Caco-2 (cell line): ENCODE measurements at places on chromosomes 4 and X.

- DNase-seq = no peak
Measured at GRCh38 chrX:136122207-136122606, 25.1 kb upstream of the FHL1 start.

GRCh38 chrX:12363216-12363615 is 224.9 kb downstream of the FRMPD4 start:
- DNase-seq = no peak

- DNase-seq = no peak
Measured at GRCh38 chr4:666822-667544, 7.1 kb downstream of the ATP5ME start.

DNA sequence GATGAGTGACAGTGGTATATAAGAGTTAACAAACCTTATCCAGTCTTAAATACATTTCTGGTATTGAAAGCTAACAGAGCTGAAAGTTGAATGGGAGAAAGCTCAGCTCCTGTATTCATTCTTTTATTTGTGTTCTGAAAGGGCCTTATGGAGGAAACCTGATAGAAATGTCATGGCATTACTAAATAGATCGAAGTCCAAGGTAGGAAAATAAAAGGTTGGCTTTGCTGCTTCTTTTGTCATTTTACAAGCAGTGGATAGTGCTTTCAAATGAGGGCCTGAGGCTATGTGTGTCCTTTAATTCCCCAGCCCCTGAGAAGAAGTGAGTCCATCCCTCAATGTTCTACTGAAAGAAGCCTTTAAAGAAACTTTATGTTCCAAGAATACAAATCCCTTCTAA is 974.3 kb upstream of the INTU start:
- DNase-seq = no peak

- DNase-seq = peak; percentile 29
Measured at GRCh38 chr4:61741327-61742096, 541.4 kb downstream of the ADGRL3 start.

DNA sequence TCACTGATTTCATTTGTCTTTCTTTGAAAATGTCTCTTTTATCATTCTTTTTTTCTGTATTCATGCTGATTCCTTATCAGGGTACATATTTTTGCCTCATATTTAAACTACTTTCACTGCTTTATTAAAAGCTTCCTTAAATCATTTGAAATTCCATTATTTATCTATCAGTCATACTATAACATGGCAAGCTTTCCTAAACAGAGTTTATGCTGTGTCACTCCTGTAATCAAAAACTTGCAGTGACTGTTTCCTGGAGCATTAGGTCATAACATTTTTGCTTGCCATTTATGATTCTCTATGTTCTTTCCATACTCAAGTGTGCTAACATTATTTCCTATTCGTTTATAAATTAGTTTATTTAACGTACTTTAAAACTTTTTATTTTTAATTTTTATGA is 203.7 kb downstream of the BMPR1B start:
- DNase-seq = no peak

GRCh38 chr4:1557221-1557597 is 126.9 kb downstream of the FAM53A start:
- no peak for DNase-seq

DNA sequence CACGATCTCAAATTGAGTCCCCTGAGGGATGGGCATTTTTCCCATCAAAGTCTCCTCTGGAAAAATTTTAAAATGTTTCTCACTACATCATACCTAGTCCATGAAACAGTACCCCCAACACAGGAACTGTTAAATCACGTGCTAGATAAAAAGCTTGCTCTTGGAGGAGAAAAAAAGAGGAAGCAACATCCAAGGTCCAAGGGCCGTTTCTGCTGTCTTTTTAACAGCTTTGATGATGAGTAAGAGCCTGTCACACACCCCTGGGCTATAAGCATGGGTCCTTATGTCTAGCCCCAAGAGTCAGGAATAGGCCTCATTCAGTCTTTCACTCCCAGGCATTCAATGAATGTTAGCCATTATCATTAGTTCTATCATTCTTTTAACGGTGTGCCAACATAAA is 128.9 kb downstream of the SH3KBP1 start:
- peak; percentile 69 for DNase-seq

GRCh38 chr4:16684097-16684496 is 214.3 kb downstream of the LDB2 start:
- no peak for DNase-seq

GRCh38 chr4:41792166-41792565 is 43.6 kb upstream of the PHOX2B start:
- no peak for DNase-seq

DNA sequence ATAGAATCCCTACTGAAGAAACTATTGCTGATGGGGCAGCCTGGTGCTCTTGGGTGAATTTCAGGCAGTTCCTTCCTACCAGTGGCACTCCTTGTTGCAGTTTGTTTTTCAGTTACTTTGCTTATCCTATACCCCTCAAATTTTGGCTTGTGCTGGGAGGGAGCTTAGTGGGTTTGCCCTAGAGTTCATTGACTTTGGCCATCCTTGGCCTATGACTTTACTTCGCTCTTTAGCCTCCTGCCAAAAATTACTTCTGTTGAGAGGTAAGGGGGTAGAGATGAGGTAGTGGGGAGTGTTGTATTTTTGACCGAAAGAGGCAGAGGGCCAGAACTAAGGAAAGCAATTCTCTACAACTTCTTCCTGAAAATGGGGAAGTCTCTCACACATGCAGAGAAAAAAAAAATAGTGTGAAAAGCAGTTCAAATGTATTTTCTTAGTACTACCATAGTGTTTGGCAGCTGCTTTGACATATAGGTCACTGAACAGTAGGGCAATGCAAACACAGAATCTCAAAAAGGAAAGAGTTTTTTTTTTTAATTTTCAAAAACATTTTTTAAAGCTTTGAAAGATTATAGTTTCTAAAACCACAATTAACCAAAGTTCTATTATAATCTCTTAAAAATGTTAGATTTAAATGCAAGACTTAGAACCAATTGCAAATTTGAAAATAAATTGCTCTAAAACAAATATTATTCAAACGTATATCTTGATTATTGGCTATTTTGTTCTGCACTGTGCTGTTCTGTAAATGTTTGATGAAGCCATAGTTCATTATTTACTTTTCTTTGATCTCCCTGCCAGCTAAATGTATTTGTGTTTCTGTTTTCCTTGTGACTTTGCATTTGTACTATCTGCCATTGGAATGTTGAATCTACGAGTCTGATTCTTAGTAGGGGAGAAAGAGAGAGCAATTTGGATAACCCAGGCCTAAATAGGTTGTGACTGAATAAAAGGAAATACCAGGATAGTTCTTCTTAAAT is 73.6 kb downstream of the DCK start:
- no peak for DNase-seq

DNA sequence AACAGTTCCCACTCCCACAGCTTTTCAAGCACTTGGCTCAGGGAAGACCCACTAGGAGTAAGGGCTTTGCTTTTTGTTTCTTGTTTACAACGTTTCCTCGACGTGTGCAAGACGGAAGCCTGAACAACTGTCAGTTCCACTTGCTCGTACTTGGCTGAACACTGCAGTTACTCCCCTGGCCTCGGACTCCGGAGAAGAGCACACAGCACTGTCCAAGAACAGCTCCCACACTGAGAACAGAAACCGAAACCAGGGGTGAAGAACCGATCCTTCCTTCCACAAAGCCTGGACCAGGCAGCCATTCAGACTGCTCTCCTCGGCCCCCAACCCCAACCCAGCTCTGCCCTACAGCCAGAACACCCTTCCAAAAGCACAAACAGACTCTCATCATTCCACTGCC is 25.5 kb downstream of the IRF2 start:
- DNase-seq = no peak

DNA sequence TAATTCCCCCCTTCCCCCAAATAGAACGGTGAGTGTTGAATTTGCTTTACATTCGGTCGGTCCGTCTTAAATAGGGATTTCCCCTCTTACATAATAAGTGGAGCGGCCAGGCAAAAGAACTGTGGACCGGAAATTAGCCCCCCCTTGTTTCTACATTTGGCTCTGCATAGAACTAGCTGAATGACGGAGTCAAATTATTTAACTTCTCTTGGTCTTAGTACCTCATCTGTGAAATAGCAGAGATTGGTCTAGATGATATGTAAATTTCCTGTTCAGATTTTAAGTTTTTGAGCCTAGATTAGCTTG is 1.3 kb downstream of the SPATA18 start:
- no peak for DNase-seq

DNA sequence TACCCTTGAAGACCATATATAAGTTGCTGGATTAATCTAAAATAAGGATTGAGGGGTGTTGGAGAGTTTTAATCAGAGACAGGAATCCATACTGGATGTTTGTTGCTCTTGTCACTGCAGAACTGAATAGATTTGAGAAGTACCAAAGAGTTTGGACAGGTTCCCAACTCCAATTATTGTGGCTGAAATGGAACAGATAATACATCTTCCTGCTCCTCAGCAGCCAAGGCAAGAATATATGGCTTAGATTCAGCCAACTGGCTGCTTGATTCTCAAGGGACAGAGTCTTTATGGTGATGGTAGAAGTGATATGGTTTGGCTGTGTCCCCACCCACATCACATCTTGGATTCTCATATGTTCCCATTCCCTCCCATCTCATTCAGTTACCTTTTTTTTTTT is 97.0 kb upstream of the PDHA2 start:
- DNase-seq = no peak

GRCh38 chr4:55125763-55126541 is 557 bp upstream of the KDR start:
- no peak for DNase-seq

DNA sequence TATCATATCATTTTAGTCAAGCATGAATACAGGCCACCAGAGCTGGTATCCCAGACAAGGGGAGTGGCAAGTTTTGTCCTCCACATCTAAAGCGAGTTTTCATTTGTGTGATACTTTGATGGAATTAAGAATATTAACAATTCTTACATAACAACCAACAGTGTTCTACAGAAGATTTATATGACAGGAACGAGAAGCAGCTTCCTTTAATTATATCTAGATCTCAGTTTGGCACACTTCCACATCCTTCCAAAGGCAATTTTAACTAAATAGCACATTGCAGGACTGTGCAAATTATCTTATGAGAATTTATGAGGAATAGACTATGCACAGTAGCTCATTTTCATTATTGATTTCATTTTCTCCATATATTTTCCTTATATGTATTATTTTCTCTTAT is 121.2 kb upstream of the GUCY1A1 start:
- no peak for DNase-seq

- DNase-seq = no peak
Measured at GRCh38 chr4:18057821-18058533, 36.4 kb upstream of the LCORL start.

- no peak for DNase-seq
Measured at GRCh38 chrX:23374291-23374690, 39.6 kb downstream of the PTCHD1 start.

GRCh38 chr4:4462970-4463369 is 76.1 kb downstream of the NSG1 start:
- DNase-seq = no peak
